Astrocyte of the cerebellum (primary cell): ENCODE measurements at places on chromosomes 16 and 17.

GRCh38 chr17:39965017-39965699 is 2.4 kb downstream of the GSDMA start:
- DNase-seq, result no peak

DNA sequence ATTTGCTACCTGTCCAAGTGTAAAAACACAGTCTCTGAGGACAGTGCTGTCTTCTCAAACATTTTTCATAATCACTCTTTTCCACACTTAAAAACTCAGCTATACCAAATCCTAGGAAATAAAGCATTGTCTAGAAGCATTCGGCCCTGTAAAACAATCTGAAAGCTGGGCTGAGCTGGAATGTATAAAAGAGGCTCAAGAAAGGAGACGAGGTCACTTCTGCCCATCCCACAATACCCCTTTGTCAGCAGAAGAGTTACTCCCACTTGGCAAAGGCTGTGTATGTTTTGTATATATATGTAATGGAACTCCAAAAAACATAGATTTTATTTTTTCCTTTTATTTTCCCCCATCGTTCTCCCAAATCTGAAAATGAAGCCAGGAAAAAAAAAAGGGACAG is 43.9 kb downstream of the STH start:
- no peak for DNase-seq

DNA sequence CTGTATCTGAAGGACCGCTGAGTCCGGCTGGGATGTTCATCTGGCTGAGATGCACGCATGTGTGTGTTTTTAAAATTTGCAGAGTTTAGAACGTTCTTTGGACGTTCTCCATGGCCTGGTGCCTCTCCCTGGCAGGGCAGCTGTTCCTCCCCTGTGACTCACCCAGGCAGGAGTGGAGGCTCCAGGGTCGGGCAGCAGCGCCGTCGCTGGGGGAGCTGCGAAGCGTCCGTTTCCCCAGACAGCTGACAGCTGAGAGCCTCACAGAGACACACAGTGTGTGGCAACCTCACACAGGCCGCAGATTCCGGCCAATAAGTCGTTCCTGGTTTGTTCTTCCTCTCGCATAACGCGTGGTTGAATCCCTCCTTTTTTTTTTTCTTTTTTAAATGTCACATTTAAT is 80.6 kb downstream of the OR1D5 start:
- peak; percentile 13 for DNase-seq

- DNase-seq, result no peak
These were observed 362.0 kb downstream of the SEC14L1 start for GRCh38 chr17:77502626-77503292.

DNA sequence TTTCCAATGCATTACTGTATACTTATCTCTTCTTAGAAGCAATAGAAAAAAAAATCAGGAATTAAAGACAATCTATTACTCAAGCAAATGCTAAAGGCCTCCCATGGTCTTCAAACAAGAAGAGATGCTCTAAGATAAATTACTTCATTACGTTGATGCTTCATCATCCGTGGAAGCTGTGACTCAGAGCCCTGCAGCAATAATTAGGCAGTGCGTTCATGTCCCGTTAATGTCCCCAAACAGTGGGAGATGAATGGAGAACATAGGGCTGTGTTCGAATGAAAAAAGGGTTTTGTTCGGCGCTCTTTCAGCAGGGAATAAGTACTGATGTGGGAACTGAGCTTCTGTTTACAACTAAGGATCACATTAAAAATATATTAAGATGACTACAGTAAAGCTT is 15.9 kb upstream of the PDXDC1 start:
- no peak for DNase-seq

GRCh38 chr16:25859645-25860044 is 167.9 kb downstream of the HS3ST4 start:
- no peak for DNase-seq

- no peak for DNase-seq
These were observed 69.9 kb downstream of the ABR start for GRCh38 chr17:1109606-1110540.

GRCh38 chr16:3787924-3788661 is 70.8 kb upstream of the TRAP1 start:
- no peak for DNase-seq

DNA sequence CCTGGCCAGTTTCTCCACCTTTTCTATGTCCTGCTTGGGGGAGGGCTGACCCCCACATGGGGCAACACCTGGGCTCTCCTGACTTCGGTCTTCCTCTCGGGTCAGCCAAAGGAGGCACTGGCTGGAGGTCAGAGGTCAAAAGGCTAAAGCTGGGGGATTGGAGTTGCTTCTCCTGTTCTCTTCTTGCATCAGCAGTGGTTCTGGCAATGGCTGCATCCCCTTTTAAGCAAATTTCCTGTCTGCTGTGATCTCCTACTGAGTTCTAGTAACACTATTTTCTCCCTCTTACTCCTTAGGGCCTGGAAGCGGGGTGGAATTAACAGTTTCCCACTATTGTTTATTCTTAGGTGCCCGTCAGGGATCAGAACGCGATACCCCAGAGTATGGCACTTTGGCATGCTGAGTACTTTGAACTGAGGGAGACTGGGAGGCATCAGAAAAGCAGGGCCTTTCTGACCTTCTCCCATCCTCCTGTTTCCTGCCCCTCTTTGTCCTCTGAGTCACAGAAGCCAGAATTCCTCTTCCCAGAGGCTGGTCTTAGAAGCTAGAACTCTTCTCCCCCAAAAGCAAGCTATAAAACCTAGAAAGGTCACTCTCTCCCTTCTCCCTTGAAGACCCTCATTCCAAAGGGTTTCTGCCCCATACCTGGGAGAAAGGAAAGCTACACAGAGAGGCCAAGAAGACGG is 268.2 kb downstream of the STX8 start:
- no peak for DNase-seq

DNA sequence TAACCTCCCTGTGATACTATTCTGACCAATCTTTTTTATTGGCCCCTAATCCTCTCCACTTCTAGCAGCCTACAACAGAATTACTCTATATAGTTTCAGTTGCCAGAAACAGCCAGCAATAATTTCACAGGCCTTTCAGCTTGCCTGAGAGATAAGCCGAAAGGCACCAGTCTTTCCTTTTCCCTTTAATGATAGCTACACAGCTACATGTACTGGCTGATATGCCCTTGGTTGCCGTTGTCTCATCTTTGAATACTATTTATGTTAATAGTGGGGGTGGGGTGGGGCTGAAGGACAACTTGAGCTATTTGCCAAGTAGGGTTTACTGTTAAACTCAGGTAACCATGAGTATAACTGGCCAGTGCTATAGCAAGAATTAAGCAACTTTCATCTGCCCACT is 35.8 kb upstream of the RASL10B start:
- no peak for DNase-seq

GRCh38 chr17:48263731-48264035 is 156.1 kb downstream of the SNX11 start:
- DNase-seq, result no peak

GRCh38 chr17:50272711-50273653 is 1.3 kb upstream of the TMEM92 start:
- no peak for DNase-seq
